CD14-positive monocyte (primary cell): ENCODE measurements at places on chromosomes 2 and 18. TPM values are rescaled to one million over a fixed set of nuclear protein-coding genes. Genes with fewer than 3 reads are reported as not detected.

DNA sequence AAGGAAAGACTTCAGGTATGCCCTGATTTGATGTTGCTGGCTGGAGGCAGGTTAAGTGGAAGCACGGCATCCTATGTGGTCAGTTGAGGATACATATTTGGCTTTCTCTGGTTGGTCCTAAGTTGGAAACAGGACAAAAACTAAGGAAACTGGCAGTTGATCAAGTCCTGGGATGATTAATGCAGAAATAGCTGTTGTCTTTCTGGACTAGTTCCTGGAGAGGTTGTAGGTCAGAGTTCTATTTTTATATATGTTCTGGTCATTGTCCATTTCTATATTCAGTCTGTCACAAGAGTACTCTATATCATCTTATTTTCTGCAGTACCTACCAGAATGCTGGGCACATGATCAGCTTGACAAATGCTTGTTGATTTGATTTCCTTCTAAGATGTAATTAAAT is 4.0 kb upstream of the SLC35F5 start:
- H3K27ac ChIP-seq, result no peak overlapping the region
- no peak overlapping the region for H3K4me3 ChIP-seq
- no peak for DNase-seq
- peaks cover 9% of the 10 kb centered on the region for H3K4me1 ChIP-seq
- no peaks in the 10 kb centered on the region for H3K36me3 ChIP-seq
- H3K27me3 ChIP-seq, result no peaks in the 10 kb centered on the region

DNA sequence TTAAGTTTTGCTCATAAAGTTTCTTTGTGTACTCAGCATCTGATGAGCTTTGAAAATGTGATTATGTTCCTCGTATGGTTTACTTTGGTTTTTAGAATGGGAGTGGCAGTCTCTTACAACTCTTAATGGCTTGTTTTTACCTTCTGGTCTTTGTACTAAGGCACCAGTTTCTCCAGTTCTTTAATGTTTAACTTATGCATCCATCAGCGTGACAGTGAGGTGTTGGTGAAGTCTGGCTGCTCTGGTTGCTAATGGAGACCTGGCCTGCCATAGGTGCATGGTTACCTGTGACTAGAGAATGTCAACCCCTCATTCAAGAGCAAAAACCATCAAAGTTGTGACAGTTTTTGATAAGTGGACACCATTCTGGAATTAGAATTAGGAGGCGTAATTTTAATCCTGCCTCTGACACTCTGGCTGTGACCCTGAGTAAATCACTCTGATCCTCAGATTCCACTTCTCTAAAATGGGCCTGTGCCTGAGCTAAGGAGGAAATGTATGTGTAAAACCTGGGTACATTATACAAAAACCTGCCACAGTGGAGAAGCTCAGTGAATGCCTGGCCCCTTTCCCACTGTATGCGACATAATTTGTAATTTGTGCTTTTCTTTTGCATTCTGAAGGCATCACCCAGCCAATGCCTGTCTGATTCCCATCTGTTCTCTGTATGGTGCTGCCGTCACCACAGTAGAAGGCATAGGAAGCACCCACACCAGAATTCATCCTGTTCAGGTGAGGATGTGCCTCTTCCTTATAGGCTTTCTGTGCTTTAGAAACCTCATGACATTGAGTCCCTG is 11.2 kb downstream of the AOX1 start:
- H3K4me3 ChIP-seq, result no peak overlapping the region
- H3K27ac ChIP-seq, result no peak overlapping the region
- no peak for DNase-seq

DNA sequence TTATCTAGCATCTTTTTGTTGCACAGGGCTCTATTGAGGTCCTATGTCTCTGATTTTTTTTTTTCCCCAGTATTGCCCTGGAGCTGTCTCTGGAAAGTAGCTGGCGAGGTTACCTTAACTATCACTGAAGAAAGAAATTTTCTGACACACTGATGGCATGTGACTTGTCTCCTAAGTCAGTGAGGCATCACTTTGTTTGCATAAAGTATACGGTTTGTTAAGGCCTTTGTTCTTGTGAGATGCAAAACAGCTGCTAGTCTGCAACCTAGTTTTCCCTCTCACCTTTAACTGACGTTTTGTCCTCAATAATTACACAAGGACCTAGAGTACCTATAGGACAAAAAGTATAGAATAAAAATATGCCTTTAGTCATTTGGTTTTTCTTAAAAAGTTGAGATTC is 41.8 kb downstream of the UBXN4 start:
- no peak overlapping the region for H3K4me3 ChIP-seq
- peaks cover 90% of the 10 kb centered on the region for H3K36me3 ChIP-seq
- no peak for DNase-seq
- no peak overlapping the region for H3K27ac ChIP-seq
- no peaks in the 10 kb centered on the region for H3K4me1 ChIP-seq
- H3K27me3 ChIP-seq, result no peaks in the 10 kb centered on the region

- H3K4me3 ChIP-seq, result no peak overlapping the region
- H3K27ac ChIP-seq, result no peak overlapping the region
- DNase-seq, result no peak
- no peaks in the 10 kb centered on the region for H3K36me3 ChIP-seq
- peaks cover 8% of the 10 kb centered on the region for H3K4me1 ChIP-seq
- peaks cover 2% of the 10 kb centered on the region for H3K27me3 ChIP-seq
Observed at GRCh38 chr2:20369366-20369765, 18.7 kb upstream of the PUM2 start.

GRCh38 chr2:14778015-14778414 is 145.5 kb downstream of the LRATD1 start:
- no peak for DNase-seq
- no peak overlapping the region for H3K27ac ChIP-seq
- no peaks in the 10 kb centered on the region for H3K27me3 ChIP-seq

- no peaks in the 10 kb centered on the region for H3K27me3 ChIP-seq
- H3K4me1 ChIP-seq, result peaks cover 15% of the 10 kb centered on the region
- H3K36me3 ChIP-seq, result no peaks in the 10 kb centered on the region
- no peak overlapping the region for H3K27ac ChIP-seq
Observed at GRCh38 chr18:62399781-62400308, 74.7 kb downstream of the TNFRSF11A start.

DNA sequence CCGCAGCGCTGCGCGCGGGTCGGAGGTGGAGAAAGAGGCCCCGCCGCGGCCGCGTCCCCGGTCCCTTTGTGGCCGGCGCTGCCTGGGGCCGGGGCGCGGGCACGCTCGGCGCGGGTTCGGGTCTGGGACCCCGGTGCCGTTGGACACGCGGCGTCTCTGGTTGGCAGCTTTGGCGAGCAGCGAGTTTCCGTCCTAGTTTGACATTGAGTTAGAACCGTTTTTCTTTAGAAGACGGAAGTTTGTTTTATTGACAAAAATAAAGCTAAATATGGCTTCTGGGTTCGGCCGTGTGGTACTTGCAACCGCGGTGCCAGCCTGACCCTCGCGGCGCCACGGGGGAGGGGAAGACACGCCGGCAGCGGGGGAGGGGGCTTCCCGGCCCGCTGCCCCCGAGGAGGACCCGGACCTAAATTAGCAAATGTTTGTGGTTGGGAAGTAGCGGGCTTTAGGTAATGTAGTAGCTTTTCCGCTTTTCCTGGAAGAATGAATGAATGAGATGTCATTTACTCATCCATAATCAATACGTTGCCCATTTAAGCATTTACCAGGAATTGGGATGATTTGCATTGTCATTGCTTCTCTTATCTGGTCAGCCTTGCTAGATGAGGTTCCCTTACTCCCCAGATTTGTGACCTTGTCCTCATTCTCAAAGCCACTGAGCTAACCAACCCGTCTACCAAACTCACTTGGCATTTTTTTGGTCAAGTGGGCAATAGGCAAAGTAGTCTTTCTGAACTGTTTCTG is 530 bp downstream of the GALNT1 start:
- peak; percentile 10 for DNase-seq
- H3K27ac ChIP-seq, result peak overlapping the region; percentile 85
- peaks cover 24% of the 10 kb centered on the region for H3K4me1 ChIP-seq
- peaks cover 2% of the 10 kb centered on the region for H3K27me3 ChIP-seq

GRCh38 chr18:36535202-36535935 is 237.9 kb downstream of the FHOD3 start:
- H3K27ac ChIP-seq, result no peak overlapping the region
- no peak overlapping the region for H3K4me3 ChIP-seq
- no peaks in the 10 kb centered on the region for H3K27me3 ChIP-seq
- no peaks in the 10 kb centered on the region for H3K4me1 ChIP-seq
- H3K36me3 ChIP-seq, result no peaks in the 10 kb centered on the region
- DNase-seq, result no peak

DNA sequence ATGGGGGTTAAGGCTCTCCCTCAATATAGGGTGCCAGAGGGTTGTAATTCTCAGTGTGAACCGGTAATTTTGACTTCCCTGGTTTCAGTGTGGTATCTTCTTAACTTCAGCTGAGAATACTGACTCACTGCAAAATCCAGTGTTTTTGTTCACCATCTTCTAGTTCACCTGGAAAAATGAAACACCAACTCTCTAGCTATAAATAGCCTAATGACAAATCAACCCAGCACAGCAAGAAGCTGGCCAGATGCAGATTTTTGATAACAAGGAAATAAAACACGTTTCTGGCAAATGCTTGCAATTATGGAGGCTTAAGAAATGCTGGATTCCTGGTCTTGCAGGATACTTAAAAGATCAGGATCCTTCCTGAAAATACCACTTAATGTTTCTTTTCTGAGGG is 192.3 kb downstream of the CLIP4 start:
- no peaks in the 10 kb centered on the region for H3K4me1 ChIP-seq
- H3K36me3 ChIP-seq, result no peaks in the 10 kb centered on the region
- no peak for DNase-seq
- H3K27ac ChIP-seq, result no peak overlapping the region
- H3K4me3 ChIP-seq, result no peak overlapping the region

DNA sequence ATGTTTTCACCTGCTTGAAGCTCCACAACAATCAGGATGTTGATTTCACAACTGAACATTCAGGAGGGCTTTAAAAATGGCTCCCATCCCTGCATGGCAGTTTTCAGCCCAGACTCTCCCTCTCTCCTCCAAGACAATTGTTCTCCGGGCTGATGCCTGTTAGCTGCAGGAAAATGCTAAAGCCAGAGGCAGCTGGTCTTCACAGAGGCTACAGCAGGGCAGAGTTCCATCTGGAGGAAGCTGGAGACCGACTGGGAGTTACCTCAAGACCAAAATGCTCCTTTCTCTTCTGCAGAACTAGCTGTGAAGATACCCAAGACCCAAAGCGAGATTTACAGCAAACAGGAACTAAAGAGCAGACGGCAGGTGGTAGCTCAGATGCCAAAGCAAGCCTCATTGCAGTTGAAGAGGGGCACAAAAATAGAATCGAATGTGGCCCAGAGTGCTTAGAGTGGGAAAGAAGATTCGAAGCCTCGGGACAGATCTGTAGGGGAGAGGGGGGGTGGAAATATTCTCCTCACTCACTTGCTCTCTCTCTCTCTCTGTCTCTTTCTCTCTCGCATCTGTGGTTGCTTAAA is 423.6 kb downstream of the ZNF521 start:
- no peaks in the 10 kb centered on the region for H3K36me3 ChIP-seq
- no peak overlapping the region for H3K27ac ChIP-seq
- H3K27me3 ChIP-seq, result no peaks in the 10 kb centered on the region
- H3K4me1 ChIP-seq, result no peaks in the 10 kb centered on the region
- H3K4me3 ChIP-seq, result no peak overlapping the region

- no peaks in the 10 kb centered on the region for H3K4me1 ChIP-seq
- H3K4me3 ChIP-seq, result no peak overlapping the region
- DNase-seq, result no peak
- peaks cover 10% of the 10 kb centered on the region for H3K36me3 ChIP-seq
- H3K27ac ChIP-seq, result no peak overlapping the region
Observed at GRCh38 chr2:214737188-214737587, 72.3 kb downstream of the BARD1 start.

DNA sequence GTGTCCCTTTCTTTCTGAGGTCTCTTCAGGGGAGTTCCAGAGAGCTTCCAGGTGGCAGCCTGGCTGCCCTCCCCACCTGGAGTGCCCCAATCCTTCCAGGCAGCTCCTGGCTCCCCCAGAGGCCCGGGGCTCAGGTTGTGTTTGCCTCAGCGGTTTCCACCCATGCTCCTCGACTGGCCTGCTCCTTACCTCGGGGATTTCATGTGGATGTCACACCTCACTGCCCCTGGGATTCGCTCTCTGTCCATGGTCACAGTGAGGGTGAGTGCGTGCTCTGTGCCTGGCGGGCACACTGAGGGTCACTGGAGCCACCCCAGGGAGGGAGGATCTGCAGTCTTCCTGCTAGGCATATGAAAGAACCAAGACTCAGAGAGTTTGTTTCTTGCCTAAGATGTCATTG is 2.1 kb upstream of the TOGARAM2 start:
- no peak overlapping the region for H3K4me3 ChIP-seq
- H3K36me3 ChIP-seq, result no peaks in the 10 kb centered on the region
- no peaks in the 10 kb centered on the region for H3K4me1 ChIP-seq
- H3K27me3 ChIP-seq, result no peaks in the 10 kb centered on the region
- no peak overlapping the region for H3K27ac ChIP-seq

DNA sequence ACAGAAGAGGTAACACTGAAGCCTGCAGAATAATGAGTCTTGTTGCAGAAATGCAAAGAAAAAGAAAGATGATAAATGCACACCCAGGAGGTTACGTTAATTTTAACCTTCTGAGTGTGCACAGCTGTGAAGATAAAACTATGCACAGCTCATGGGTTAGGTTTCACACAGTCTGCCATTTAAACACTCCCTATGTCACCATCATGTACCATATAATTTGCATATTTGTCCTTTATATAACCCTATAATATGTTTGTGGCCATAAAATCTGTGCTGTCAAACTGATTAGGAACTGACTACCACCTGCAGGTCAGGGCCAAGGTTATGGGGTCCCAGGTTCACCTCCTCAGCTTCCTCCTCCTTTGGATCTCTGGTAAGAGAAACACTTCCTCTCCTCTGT is 205.5 kb downstream of the RPIA start:
- H3K27ac ChIP-seq, result no peak overlapping the region
- DNase-seq, result no peak
- H3K4me3 ChIP-seq, result no peak overlapping the region
- no peaks in the 10 kb centered on the region for H3K27me3 ChIP-seq

Gene STRN
- polyA plus RNA-seq, result 15.7 TPM

Gene CCDC141
- polyA plus RNA-seq, result not detected in 2 replicates

Gene NAT8
- polyA plus RNA-seq, result not detected

Gene IL1RN
- polyA plus RNA-seq, result 71.1 and 89.9 TPM in 2 replicates

Gene SERPINB13
- polyA plus RNA-seq, result not detected

Gene MLPH
- not detected for polyA plus RNA-seq

Gene CACNB4
- 0.44 TPM for polyA plus RNA-seq

Gene FLACC1
- polyA plus RNA-seq, result not detected

Gene PECR
- 12.3 TPM for polyA plus RNA-seq

Gene TEKT4
- polyA plus RNA-seq, result not detected

Gene MC2R
- polyA plus RNA-seq, result not detected
